Jurkat, Clone E6-1 (cell line): ENCODE measurements at places on chromosomes 3 and 15.
A peak's percentile ranks its signal among the peaks of the same experiment; 100 is the strongest.

GRCh38 chr3:29153811-29154210, 127.1 kb upstream of the RBMS3 start:
- DNase-seq, result peak; percentile 81

DNA sequence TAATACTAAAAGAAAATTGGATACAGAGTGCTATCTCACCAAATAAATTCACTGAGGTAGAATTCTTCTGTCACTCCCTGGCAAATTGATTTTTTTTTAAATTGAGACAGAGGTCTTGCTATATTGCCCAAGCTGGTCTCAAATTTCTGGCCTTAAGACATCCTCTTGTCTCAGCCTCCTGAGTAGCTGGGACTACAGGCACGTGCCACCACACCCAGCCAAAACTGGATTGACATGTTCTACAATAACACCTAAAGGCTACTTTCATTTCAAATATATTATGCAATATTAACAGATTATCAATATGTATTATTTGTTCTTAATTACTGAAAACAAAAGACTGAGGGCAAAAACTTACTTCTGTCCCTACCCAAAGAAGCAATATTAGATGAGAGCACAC, 36.7 kb downstream of the TFDP2 start:
- no peak for DNase-seq

GRCh38 chr3:141311496-141312353, 56.6 kb upstream of the ZBTB38 start:
- DNase-seq, result peak; percentile 98

GRCh38 chr3:127216415-127217261, 23.7 kb downstream of the PRR23E start:
- no peak for DNase-seq

- no peak for DNase-seq
Observed at GRCh38 chr3:143203848-143204247, 84.3 kb downstream of the CHST2 start.

- DNase-seq, result no peak
Observed at GRCh38 chr15:33242165-33242564, 47.7 kb upstream of the FMN1 start.

DNA sequence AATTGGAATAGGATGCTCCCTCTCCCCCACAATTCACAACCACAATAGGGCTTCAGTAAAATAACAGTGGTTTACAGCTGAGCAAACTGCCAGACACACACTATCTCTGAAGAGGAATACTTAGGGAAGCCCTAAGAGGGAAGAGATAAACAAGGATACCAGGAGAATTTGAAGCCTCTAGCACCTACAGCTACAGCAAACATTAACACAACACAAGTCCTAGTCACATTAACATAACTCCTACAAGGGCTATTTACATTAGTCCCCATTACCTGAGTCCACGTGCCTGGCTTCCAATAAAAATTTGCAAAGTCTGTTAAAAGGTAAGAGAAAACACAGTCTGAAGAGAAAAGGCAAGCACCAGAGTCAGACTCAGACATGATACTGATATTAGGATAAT, 346.9 kb upstream of the CDIN1 start:
- no peak for DNase-seq

GRCh38 chr3:165279471-165279870, 83.3 kb upstream of the SLITRK3 start:
- DNase-seq, result no peak

GRCh38 chr15:69071260-69071659, 56.8 kb downstream of the NOX5 start:
- no peak for DNase-seq

GRCh38 chr3:111541911-111542483, at the start of gene CD96:
TSS of gene CD96 (plus strand) at chr3:111542197. CDS start at chr3:111542249, 52 bp downstream.
- peak; percentile 88 for DNase-seq

DNA sequence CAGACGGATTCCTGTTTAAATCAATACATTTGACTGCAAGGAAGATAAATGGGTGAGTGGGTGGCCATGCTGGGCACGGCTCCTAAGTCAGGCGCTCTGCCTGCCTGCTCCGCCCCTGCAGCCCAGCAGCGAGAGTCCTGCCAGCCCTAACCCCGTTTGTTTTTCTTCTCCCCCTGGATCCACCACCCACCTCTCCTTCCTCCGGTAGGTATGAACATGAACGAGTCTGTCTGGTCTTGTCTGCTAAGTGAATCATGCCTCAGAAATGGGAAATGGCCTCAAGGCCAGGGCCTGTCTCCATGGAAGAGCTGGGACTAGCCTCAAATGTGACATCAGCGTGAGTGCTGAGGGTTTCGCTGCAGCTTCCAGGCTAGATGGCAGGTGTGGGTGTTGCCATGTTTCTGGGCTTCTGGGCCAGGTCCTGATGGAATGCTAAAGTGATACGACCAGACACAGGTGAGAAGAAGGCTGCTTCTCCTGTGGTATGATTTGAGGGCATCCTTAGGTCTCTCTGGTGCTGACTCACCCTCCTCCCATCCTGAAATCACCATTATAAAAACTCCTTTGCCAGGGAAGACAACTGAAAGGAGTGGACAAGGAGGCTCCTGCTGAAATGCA, 5.6 kb upstream of the FEM1B start:
- no peak for DNase-seq
